ENCODE measurements at places on chromosomes 4 and X.

DNA sequence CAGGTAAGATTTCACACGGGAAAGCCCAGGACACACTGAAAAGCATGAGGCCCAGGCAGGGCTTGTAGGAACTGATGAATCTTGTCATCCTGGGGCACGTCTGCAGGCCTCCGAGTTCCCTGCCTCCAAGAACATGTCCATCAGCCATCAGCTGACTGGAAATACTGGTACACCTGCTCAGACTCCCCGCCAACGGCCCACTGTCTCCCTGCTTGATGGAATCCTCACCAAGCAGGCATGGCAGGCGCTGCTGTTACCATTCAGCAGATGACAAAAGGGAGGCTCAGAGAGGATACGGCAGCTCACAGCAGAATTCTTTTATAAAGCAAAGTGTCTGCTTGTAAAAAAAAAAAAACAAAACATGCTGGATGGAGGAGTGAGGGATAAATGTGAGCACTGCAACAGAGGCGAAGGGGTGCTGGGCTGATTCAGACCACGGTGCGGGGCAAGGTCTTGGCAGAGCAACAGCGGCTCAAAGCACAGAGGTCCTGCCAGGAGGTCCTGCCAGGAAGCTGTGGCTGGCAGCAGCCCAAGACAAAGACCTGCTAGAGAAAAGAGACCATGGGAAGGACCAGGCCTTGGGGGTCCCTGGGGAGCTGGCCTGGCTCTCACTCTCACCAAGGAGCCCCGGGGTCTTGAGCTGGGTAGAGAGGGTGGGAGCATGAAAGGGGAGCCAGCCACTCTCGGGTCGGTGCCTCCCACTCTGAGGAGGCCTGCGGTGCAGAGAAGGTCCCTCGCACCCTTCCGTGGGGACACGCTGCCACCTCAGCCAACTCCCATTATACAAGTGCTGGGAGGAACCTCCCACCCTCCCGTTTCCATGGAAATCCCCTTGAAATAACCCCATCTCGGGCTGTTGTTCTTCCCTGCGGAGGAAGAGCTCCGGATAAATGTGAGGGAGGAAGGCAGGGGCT lies 25.6 kb downstream of the PPP2R2C start:
- no peak for DNase-seq

- no peak for DNase-seq
Observed at GRCh38 chrX:132568291-132568690, 79.5 kb upstream of the MBNL3 start.

- no peak for DNase-seq
Observed at GRCh38 chr4:134045411-134045810, 156.2 kb downstream of the PABPC4L start.

- no peak for DNase-seq
Observed at GRCh38 chr4:7672601-7673000, 237.9 kb upstream of the PSAPL1 start.

GRCh38 chrX:152656890-152657289 lies 19.2 kb downstream of the GABRQ start:
- no peak for DNase-seq

DNA sequence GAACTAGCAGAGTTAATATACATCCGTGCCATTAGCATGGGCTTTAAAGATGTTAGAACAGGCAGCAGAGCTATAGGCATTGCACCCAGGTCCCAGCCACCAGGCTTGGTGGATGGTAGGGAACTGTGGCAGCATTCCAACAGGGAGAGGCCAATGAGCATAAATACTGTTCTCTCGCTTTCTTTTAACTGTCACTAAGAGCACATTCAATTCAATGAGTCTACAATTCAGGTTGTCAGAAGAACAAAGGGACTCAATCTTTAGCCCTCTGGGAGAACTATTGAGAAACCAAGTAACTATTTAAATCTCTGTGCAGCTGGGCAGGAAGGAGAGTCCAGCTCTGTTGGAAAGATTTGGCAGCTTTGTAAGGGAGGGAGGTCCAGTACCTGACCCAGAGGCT lies 165.6 kb downstream of the CHIC1 start:
- no peak for DNase-seq

DNA sequence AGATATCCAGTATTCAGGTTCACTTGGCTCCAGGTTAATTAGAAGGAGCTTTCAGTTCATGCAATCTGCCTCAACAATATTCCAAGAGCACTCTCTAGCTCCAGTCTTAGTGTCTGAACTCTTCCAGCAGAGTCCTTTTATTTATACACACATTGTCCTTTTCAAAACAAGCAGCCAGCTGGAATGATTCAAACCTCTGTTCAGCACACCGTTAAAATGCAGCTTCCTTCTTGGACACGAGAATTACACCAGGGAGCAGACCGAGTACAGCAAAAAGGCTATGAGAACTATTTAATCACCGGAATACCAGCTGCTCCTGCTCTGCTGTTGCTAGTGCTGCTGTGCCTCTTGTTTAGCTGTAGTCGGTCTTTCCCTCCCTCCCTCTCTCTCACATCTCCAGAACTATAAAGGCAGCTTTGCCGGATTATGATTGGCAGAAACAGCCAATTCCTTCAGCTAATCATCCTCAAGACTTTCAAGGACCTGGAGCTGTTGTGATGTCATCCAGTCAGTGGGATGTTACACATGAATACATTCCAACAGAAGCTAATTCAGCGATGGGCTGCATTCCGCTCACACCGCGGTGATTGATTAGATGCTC lies at the start of gene NDST4:
Gene NDST4 (minus strand): TSS at position 115 of the 601 bp plus-strand sequence. CDS start 36,584 bp downstream, outside the sequence.
- DNase-seq = no peak

DNA sequence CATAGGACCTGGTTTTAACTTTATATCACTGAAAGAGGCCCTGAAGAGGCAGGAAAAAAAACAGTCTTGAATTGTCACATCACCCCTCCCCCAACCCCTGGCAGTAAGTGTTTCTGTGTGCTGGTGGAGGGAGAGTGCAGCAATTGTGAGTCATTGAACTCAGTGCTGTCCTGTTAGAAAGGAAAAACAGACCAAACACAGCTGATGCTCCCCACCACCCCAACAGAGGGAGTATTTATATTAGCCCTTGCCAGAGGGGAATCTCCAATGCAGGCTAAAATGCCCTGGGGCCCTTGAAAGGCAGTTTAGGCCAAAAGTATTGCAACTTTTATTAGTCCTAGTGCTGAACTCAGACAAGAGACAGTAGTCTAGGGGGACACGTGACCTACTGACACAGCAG lies 197.8 kb upstream of the AGTR2 start:
- no peak for DNase-seq

- DNase-seq = no peak
Observed at GRCh38 chr4:56653461-56654237, 27.4 kb downstream of the HOPX start.

DNA sequence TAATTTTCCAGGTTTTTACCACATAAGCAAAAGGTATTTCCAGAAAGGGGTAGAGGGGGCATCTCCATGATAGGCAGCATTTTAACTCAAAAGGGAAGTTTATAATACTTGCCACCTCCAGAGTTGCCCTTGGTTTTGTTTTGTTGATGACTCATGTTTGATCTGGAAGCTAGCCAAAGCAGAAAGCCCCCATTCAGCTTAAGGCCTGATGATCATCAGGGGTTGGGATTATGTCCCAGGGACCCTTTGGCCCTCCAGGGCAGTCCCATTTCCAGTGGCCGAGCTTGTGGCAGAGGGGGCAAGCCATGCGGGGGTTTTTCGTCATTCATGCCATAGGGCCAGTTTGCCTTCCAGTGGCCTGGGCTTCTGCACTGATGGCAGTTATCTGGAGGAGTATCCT lies 143.0 kb upstream of the PLAC1 start:
- no peak for DNase-seq

DNA sequence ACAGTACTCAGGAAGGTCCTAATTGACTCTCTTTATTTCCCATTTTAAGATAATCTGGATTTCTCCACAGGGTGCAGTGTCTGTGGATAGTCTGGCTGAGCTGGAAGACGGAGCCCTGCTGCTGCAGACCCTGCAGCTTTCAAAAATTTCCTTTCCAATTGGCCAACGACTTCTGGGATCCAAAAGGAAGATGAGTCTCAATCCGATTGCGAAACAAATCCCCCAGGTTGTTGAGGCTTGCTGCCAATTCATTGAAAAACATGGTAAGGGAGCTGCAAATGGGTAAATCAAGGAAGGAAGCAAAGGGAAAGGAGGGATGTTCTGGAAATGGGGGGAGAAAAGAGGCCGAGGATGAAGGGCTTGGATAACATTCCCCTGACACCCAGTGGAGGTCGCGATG lies 26.0 kb downstream of the ARHGAP36 start:
- DNase-seq = no peak

DNA sequence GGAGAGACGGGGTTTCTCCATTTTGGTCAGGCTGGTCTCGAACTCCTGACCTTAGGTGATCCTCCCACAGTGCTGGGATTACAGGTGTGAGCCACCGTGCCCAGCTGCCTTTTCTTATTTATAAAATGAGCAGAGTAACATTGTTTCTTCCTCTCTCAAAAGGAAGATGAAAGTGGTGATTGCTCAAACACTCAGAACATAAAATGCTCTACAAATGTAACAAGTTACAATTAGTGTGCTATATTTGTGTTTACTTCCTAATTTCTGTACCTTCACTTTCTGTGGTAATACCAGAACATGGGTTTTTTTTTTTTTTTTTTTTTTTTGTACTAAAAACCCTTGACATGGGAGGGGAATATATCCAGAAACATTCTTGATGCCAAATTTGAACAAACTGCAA lies 197.9 kb downstream of the MGST2 start:
- no peak for DNase-seq

DNA sequence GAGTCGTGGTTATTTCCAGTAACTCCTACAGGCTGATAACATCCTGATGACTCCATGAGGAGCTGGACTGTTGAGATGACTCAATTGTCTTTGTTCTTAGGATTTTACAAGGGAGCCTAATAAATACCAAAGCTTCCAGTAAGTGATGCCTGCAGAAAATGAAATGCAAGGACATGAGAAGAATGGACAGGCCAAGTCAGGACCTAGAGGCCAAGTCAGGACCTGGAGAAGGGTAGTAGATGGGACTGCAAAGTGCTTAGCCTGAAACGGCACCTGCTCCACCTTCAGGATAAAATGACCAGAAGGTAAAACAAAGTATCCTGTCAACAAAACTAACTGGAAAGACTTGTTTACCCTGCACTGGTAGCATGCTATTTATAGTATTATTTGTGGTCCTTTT lies 6.4 kb upstream of the SLC10A6 start:
- DNase-seq = no peak

- DNase-seq = no peak
Observed at GRCh38 chrX:1486749-1487361, 34.1 kb upstream of the ASMTL start.

- DNase-seq = no peak
Observed at GRCh38 chr4:177201614-177202013, 108.1 kb upstream of the NEIL3 start.

- DNase-seq = no peak
Observed at GRCh38 chrX:30874851-30875250, 14.2 kb downstream of the TAB3 start.

GRCh38 chrX:16664074-16664473 lies 14.1 kb downstream of the S100G start:
- DNase-seq = no peak

DNA sequence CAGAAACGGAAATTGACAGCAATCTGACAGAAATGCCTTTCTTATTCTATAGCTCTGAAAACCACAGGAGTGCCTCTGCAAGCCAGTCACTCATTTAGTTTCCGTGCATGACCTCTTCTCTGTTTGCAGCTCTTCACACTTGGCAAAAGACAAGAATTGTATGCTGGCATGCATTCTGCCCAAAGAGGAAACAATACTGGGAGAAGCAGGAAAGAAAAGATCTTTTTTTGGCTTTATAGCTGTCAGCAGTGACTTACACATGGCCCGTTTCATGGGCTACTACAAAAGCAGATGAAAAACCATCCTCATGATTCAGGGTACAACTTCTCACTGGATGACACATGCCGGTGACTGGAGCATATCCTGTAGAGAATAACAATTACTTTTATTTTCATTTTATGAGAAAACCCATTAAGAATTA lies 249.4 kb downstream of the ADAMTS3 start:
- DNase-seq = no peak

DNA sequence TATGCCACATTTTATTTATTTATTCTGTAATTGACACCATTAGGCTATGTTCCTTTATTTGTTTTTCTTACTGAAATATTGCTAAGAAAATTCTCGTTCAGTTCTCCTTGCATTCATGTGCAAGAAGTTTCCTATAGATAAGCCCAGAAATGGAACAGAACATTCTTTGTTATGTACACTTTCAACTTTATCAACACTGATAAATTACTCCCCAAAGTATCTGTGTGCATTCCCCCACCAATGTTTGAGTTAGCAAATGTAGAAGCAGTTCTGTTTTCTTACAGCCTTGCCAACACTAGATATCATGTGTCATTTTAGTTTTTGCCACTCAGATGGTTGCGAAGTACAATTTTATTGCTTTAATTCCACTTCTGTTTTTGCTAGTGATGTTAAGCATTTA lies 166.4 kb upstream of the NPY2R start:
- DNase-seq = no peak

- DNase-seq = no peak
Observed at GRCh38 chr4:177975315-177975987, 533.2 kb upstream of the AGA start.

DNA sequence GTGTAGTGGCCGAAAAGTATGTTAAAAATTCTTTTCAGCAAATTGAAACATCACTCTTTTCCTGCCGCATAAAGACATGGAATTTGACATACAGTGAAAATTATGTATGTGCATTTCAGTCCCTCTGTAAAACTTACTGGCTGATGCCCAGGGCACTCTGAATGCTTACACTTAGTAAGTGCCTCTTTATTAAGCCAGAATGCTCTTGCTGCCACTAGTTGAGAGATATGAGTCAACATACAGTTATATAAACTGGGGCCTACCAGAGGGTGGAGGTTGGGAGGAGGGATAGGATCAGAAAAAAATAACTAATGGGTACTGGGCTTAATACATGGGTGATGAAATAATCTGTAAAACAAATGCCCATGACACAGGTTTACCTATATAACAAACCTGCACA lies 38.1 kb upstream of the TRPC5 start:
- no peak for DNase-seq

DNA sequence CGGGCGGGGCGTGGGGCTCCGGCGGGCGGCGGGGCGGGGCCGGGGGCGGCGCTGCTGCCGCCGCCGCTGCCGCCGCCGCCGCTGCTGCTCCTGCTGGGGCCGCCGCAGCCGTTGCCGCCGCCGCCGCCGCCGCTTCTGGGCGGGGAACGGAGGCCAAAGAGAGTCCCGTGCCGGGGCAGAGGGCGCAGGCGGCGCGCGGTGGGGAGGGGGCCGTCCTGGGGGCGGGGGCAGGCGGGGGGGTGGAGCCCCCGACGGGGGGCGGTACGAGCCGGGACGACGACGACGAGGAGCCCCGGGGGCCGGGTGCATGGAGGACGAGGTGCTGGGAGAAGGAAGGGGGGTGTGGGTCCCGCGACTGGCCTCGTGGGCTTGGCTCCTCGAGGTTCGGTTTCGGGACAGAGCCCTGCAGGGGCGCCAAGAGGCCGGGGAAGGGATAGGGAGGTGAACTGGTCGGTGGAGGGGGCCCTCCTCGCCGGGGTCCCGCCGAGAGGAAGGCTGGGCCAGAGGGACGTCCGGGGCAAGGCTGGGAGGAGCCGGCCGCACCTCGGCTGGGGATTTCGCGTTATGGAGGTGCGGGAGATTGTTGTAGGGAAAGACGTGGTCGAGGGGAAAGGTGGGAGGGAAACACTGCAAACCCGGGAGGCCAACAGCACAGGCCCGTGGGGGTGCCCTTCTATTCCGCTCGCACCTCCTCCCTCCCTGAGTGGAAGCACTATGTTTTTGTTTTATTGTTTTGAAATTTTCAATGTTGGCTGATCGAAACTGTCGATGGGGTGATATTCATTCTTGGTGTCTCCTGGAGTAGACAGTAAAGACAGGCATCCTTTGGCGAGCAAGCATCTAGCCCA lies 1.9 kb downstream of the BCORL1 start:
- peak; percentile 37 for DNase-seq

All from T-helper 2 cell (primary cell).